ENCODE measurements at places on chromosomes 5 and 9.

GRCh38 chr5:20353499-20353898 lies 365.5 kb upstream of the CDH18 start:
- DNase-seq: no peak

DNA sequence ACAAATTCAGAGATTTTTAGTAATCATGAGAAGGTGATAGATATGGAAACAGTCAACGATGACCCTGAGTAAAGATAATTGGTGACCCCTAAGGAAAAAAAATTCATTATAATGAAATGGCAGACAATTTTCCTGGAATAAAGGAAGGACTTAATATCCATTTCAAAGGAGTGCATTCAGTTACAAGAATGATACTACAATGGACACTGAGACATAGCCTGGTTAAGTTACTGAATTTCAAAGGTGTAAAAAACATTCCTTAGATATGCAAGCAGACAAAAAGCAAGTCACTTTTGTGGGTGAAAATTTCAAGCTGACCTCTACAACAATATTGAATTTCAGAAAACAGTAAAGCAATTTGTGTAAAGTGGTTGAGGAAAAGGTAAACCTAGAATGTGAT lies 1012.5 kb upstream of the SEMA6A start:
- no peak for DNase-seq

- no peak for DNase-seq
These were observed 17.5 kb downstream of the IRF1 start for GRCh38 chr5:132473019-132473531.

DNA sequence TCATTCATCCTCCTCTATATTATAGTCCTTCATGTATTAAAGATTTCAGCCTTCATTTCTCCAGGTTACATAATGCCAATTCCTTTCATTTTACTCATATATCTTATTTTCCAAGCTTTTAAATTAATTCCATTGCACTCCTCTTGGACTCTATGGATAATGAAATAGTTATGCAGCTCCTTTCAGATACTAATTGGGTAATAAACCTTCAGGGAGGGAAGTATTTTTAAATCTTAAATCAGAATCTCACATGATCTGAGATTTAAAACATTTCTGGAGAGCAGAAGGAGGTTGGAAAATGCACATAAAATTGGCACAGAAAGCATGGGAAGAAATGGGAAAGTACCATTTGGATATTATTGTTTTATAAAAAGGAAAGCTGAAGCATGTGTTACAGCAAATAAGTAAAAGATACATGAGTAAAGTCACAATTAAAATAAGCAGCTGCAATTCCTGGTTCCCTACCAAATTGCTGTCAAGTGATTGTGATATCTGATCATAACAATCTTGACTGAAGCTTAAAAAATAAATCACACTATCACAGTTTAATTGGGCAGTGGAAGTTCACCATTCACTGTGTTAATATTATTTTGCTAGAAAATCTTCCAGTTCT lies 257.9 kb upstream of the NREP start:
- no peak for DNase-seq

DNA sequence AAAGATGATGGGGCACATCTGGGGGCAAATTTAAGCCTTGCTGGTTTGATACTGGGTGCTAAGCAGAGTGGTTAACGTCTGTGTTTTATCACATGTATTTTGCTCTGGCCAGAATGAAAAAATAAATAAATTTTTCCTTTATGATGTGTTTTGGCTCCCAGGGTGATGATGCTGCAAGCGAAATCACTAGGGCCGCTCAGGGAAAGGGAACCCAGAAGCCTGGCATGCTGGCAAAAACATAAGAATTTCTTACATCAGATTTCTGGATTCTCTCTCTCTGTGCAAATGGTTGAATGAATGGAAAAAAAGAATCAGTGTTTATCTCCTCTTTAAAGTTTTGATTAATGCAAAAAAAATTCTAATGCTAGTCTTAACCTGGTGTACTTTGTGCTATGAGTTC lies 1975.2 kb upstream of the C9orf72 start:
- no peak for DNase-seq

- DNase-seq: no peak
These were observed 285.3 kb downstream of the NR3C1 start for GRCh38 chr5:143118222-143118621.

GRCh38 chr5:154474396-154475334 lies 3.4 kb downstream of the HAND1 start:
- no peak for DNase-seq

GRCh38 chr9:128913048-128913900 lies 7.5 kb upstream of the PHYHD1 start:
- DNase-seq: no peak

GRCh38 chr5:141632650-141633049 lies 4.0 kb downstream of the HDAC3 start:
- peak; percentile 11 for DNase-seq

GRCh38 chr5:112757468-112758208 lies 20.0 kb downstream of the APC start:
- peak; percentile 48 for DNase-seq

DNA sequence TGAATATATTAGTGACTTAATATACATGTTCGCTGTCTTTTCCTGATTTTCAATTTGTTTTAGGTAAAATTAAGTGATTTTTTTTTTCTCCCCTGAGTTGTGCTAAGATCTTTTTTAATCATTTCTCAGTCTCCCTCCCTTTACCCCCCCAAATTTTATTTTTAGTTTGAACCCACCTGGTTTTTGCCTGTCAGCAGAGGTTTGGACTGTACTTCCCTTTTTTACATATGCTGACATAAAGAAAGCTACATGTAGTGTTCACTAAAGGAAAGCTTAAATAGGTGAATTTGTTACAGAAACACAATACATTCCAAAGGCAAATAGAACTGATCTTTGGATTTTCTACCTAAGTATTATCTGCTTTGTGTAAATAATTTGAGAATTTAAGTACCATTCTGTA lies 82.2 kb downstream of the IPO11 start:
- DNase-seq: no peak

GRCh38 chr5:87782916-87783315 lies 370.2 kb upstream of the CCNH start:
- no peak for DNase-seq

DNA sequence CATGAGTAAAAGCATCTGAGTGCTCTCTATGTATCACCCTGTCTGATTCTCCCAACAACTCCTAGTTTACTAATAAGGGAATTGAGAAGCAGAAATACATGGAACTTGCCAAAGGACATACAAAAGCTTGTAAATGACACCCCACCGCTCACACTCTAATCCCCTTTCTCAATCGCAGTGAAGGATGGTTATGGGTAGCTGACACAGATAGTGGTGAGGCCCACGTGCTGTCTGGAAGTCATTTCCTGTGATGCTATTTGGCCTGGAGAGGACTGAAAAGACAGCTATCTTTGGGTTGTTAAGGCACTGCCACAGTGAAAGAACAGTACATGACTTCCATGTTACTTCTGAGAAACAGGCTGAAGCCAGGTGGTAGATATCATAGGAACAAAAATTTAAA lies 117.0 kb downstream of the GLIS3 start:
- DNase-seq: no peak

DNA sequence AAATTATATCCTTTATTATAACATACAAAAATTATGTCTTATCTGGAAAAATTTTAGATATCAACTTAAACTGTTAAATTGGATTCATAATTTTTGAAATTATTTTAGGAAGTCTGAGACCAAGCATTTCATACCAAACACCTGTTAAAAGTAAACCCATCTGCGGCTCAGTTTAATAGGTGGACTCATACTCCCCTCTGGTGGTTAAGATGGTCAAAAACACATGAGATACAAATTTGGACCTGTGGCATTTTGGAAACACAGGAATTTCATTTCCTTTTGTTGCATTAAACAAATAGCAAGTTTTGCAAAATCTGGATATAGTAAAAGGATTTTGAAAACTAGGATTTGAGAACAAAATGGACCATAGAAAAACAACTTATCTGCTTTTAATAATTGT lies 53.7 kb downstream of the RGMB start:
- peak; percentile 66 for DNase-seq

- no peak for DNase-seq
These were observed 11.8 kb downstream of the APTX start for GRCh38 chr9:32989660-32990059.

GRCh38 chr5:96633820-96634219 lies 28.4 kb upstream of the CAST start:
- no peak for DNase-seq

- no peak for DNase-seq
These were observed 278.4 kb downstream of the MARCHF11 start for GRCh38 chr5:15901151-15901550.

- DNase-seq: no peak
These were observed 1386.5 kb upstream of the DMAC1 start for GRCh38 chr9:9186086-9186485.

DNA sequence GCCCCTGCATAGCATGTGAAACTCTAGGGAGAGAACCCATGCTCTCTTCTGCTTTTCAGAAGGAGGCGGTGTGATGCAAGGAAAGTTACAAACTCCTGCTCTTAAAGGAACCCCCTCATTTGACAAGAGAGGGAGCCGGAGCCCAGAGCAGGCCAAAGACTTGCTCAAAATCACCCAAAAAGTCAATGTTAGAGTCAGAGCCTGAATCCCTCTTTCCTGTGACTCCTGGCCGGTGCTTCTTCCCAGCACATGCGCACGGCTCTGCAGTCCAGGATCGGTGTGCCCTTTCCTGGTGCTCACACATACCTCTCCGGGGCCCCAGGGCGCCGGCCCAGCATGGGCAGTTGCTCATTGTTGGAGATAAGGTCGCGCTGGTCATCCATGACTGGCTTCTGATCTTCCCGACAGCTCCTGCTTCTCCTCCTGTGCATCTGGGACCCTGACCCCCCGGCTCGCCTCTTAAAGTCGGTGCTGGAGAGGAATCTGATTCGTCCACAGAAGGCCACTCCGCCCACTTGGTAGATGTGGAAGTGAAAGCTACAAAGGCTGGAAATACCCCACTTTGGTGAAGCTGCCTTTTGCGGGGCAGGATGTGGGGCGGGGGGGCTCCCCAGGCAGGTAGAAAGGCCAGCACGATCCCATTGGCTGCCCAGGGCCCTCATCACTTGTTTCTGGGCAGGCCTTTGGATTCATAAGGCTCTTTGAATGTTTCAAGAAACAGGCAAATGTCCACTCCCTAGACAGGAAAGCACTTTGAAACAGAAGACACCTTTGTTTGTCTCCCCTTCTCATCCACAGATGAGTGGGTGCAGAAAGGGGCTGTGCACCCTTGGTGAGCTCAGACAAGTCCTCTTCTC lies at the start of gene CD74:
TSS of gene CD74 (minus strand) at position 592 of the 857 bp plus-strand sequence. CDS start at position 431, 161 bp downstream.
- no peak for DNase-seq

DNA sequence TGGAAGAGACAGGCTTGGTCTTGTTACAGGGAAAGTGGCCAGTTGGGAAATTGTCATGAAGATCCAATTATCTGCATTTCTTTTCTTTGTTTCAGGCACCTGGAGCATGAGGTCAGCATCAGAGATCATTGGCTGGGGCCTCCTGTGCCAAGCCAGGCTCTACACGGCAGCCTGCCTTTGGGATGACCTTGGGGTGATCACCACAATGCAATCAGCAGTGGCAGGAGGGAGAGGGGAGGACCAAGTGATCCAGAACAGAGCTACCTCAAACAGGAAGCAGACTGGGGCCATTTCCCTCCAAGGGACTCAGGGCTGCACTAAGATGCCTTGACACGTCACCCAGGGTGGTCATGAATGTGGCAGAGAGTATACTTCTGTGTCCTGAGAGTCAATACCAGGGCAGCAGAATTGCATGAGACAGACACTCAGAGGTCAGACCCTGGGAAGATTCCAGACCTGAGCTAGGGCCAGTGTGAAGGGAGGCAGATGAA lies 8.9 kb downstream of the SMIM23 start:
- DNase-seq: no peak

DNA sequence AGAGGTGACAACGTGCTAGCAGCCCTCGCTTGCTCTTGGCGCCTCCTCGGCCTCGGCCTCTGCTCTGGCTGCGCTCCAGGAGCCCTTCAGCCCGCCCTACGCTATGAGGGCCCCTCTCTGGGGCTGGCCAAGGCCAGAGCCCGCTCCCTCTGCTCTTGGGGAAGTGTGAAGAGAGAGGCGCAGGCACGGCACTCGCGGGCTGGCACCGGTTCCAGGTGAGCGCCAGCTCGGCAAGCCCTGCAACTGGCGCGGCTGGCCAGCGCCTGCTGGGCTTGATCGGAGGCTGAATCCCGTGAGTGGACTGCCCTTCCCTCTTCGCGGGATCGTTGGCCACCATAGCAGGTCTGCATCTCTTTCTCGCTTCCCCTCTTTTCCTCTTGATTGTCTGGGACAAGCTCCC lies 298.0 kb upstream of the PTPRD start:
- no peak for DNase-seq

GRCh38 chr5:60365001-60365400 lies 335.0 kb downstream of the DEPDC1B start:
- DNase-seq: no peak

DNA sequence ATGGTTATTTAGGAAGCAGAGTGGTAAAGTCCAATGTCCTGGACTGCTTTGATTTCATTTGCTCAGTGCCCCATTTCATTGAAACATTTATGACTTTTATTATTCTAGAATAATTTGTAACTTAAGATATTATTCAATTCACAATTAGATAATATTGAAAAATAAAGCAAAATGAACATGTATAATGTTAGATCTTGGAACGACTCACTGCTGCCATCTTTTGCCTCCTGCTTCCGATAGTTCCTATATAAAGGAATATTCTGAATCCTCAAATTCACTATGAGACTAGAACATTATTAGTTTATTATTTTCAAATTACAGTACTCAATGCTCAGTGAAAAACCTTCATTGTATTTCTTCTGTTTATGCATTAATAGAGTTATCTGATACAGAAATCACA lies 2.3 kb upstream of the CTNND2 start:
- no peak for DNase-seq

- DNase-seq: peak; percentile 22
These were observed 167.9 kb downstream of the HTR1A start for GRCh38 chr5:63794296-63794695.

- no peak for DNase-seq
These were observed 49.2 kb downstream of the NACC2 start for GRCh38 chr9:136045595-136046553.

DNA sequence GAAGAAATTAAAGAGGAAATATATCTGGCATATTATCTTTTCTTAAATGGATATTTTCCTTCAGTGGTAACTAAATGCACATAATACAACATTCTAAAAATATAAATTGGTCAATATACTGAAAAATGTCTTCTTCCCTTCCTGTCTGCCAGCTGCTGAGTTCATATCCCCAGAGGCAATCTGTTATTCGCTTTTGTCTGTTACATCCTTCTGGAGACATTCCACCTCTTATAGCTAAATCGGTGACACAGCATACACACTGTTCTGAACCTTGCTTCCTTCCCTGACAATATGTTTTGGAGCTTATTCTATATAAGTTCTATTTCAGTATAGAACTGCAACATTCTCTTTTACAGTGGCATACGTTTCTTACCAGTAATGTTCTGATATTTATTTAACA lies 147.8 kb downstream of the TENT4A start:
- peak; percentile 10 for DNase-seq

DNA sequence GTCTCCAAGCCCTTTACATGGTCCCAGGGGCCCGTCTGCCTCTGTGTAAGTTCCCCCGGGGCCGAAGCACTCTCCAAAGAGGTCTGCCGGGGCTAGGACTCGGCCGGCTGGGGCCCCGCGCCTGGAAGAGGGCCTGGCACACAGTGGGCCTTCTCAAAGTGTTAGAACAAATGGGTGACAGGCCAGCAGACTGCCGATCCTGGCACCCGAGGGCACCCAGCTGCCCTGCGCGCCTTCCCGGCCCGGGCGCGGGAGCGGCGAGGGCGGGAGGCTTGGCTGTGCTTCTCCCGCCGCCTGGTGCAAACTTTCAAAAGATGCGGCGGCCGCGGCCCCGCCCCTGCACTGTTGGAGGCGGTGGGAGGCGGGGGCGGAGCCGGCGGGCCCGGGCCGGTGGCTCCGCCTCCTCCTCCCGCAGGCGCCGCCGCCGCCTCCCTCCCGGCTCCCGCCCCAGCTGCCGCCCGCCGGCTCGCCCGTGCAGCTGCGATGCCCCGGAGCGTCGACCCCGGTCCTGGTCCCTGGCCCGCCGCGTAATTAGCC lies at the start of gene NEURL1B:
TSS of gene NEURL1B (plus strand) at position 442 of the 537 bp plus-strand sequence. CDS start 144 bp downstream, outside the sequence.
- peak; percentile 59 for DNase-seq
